Bronchus fibroblast of lung (primary cell): ENCODE measurements at places on chromosomes 1 and 21. TPM values are rescaled to one million over a fixed set of nuclear protein-coding genes. Genes with fewer than 3 reads are reported as not detected.

The CLDN17 gene
- not detected in 2 replicates for total RNA-seq

The VTCN1 gene
- total RNA-seq: not detected in 2 replicates

The RHEX gene
- not detected in 2 replicates for total RNA-seq

The COL9A2 gene
- 4.9 and 5.6 TPM in 2 replicates for total RNA-seq

The KLHDC8A gene
- not detected in 2 replicates for total RNA-seq

The GBP5 gene
- not detected in 2 replicates for total RNA-seq

The GSTM5 gene
- total RNA-seq: 2.8 and 6.4 TPM in 2 replicates

The AIM2 gene
- total RNA-seq: not detected in 2 replicates

The CBR3 gene
- 24.1 and 25.9 TPM in 2 replicates for total RNA-seq

The CD2 gene
- not detected in 2 replicates for total RNA-seq

The S100B gene
- total RNA-seq: 1.3 and 2.2 TPM in 2 replicates

The RABIF gene
- total RNA-seq: 4.0 TPM in 2 replicates

The CHAF1B gene
- 9.6 and 12.5 TPM in 2 replicates for total RNA-seq

The UTS2 gene
- 0.17 TPM in 1 of 2 replicates, not detected in the other for total RNA-seq

The BGLAP gene
- 0.59 TPM in 1 of 2 replicates, not detected in the other for total RNA-seq

The ST6GALNAC5 gene
- total RNA-seq: 0.15 and 0.34 TPM in 2 replicates

The SF3B4 gene
- total RNA-seq: 9.8 and 13.4 TPM in 2 replicates

The AVPR1B gene
- not detected in 2 replicates for total RNA-seq

The CD1B gene
- not detected in 2 replicates for total RNA-seq

The LAMTOR2 gene
- 80.4 and 88.7 TPM in 2 replicates for total RNA-seq

The TEDDM1 gene
- not detected in 2 replicates for total RNA-seq

The TAS1R3 gene
- total RNA-seq: under 0.01 TPM in 2 replicates

The CHODL gene
- 0.15 TPM in 1 of 2 replicates, not detected in the other for total RNA-seq

The TCHHL1 gene
- total RNA-seq: not detected in 2 replicates

The CHRM3 gene
- total RNA-seq: not detected in 2 replicates

The F13B gene
- total RNA-seq: not detected in 2 replicates

The ANGPTL3 gene
- not detected in 2 replicates for total RNA-seq

The NOTCH2 gene
- 51.6 and 53.1 TPM in 2 replicates for total RNA-seq

The ZNF687 gene
- 12.5 and 12.8 TPM in 2 replicates for total RNA-seq

The DENND2D gene
- 0.84 and 2.1 TPM in 2 replicates for total RNA-seq

The FNDC5 gene
- under 0.01 and 0.17 TPM in 2 replicates for total RNA-seq

The SH3BP5L gene
- 17.5 and 21.7 TPM in 2 replicates for total RNA-seq

The S100A2 gene
- total RNA-seq: 4.5 and 10.8 TPM in 2 replicates
